ENCODE measurements at places on chromosomes 7 and 10.

- no peak for DNase-seq
Measured at GRCh38 chr7:157513682-157514081, 176.9 kb downstream of the DNAJB6 start.

DNA sequence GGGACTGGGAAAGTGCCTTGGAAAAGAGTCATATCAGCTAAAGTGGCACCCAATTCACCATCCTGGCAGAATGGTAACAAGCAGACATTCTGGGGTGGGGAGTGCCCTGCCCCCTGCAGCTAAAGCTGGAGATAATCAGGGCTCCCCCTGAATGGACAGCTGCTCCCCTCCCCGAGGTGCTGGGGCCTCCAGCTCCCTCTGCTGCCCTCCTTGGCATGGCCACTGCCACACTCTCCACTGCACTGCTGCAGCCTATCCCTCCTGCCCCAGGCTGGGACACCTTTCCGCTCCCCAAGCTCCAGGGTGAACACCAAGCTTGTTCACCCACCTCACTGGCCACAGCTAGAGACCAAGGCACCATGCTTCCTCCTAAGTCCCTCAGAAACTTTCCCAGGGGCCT lies 9.8 kb upstream of the PARD3 start:
- no peak for DNase-seq

DNA sequence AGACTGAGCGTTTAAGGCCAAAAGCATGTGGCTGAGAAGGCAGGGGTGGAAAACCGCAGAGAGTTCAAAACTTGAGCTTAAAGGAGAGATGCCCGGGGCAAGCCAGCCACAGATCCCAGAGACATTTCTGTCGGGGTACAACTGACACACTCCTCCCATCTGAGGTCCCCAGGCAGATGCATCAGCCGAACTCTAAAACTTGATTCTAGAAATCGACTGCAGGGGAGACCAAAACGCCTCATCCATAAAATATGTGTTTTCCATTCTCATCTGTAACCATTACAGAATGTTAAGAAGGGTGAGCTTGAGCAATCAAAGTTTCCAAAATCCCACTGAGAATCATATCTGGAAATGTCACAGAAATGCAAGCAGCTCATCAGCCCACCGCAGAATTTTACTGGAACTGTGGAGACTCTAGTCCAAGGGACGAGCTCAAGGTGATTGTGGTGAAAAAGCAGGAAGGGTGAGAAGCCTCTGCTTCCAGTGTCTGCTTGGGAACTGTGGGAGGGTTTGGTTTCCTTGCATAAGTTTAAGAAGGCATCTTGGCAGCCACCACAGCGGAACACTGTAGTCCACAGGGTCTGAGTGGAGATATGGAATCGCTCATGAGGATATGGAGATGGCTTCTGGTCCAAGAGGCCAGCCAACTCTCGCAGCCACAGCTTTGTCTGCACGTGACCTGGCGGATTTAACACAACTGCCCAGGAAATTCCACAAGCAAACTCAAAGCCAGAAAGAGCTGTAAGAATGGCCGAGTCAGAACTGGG lies 249.2 kb downstream of the SFMBT2 start:
- DNase-seq, result peak; percentile 23

GRCh38 chr10:5511231-5511884 lies 12.0 kb upstream of the CALML5 start:
- DNase-seq, result no peak

All from astrocyte (in vitro differentiated cells and primary cell).